ENCODE measurements at places on chromosomes 4 and X.

DNA sequence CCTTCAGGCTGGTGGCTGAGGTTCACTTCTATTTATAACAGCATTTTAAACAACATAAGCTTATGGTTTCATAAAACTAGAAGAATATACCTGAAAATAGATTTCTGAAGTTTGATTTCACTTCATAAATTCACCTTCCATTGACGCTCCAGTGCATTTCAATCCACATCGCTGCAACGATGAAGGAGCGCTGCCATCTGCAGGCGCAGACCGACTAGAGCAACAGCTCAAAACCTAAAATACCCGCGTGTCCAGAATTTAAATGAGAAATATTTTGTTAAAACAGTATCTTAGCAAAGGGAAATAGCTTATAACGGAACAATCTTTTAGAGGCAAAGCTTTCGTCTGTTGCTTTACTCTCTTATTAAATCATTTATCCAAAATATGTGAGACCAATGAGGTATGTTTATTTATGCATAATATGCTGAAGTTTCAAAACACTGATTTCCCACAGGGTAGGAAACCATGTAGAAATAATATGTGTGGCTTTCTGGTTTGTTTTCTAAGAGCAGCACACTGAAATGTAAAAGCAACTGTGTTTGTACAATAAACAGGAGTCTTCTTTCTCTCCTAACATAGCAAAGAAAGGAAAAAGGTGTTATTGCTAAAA lies 816.4 kb upstream of the FRG1 start:
- no peak for DNase-seq

- DNase-seq = no peak
These were observed 516.8 kb downstream of the SMARCA1 start for GRCh38 chrX:129006491-129006890.

DNA sequence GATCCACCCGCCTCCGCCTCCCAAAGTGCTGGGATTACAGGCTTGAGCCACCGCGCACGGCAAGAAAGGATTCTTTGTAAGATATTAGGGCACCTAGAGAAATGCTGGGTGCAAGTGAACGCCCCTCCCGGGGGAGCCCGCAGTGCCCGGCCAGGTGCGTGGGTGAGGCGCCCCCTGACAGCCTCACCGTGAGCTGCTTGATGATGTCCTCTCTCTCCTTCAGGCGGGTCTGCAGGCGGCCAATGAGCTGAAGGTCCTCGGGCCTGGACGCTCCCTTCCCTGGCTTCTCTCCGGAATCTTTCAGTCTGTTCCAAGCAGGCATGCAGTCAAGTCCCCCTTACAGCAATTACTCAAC lies 21.9 kb downstream of the MED28 start:
- DNase-seq = no peak

GRCh38 chr4:105568584-105568983 lies 16.2 kb downstream of the ARHGEF38 start:
- no peak for DNase-seq

- DNase-seq = no peak
These were observed 210.0 kb downstream of the SHOX start for GRCh38 chrX:840556-840955.

GRCh38 chrX:40102393-40103381 lies 4.9 kb upstream of the BCOR start:
- no peak for DNase-seq

- no peak for DNase-seq
These were observed 25.3 kb upstream of the MTNR1A start for GRCh38 chr4:186580669-186581068.

- DNase-seq = no peak
These were observed 85.4 kb upstream of the GBA3 start for GRCh38 chr4:22607382-22607781.

DNA sequence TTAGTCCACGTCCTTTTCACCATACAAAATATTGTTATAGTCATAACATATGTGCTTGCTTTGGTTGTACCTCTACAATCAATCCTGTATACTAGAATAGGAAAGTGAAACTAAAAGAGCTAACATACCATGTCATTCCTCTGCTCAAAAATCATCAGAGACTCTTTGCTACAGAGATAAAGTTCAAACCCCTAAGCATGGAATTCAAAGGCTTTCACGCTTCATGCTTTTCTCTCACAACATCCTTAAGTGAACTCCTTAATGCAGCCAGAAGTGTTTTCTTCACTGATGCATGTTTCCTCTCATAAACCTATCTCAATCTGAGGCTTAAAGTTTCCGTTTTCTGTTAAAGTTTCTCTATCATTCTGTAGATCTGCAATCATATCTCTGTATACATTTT lies 744.6 kb upstream of the IGFBP7 start:
- DNase-seq = no peak
